ENCODE measurements at places on chromosomes 4 and X. TPM values are rescaled to one million over a fixed set of nuclear protein-coding genes. Genes with fewer than 3 reads are reported as not detected.

Gene RHOH
- total RNA-seq = 3.4 TPM

Gene HELQ
- total RNA-seq = 50.8 TPM

Gene SORBS2
- 875 TPM for total RNA-seq

Gene OTC
- not detected for total RNA-seq

Gene MAOA
- total RNA-seq = 82.1 TPM

Gene FAM47A
- not detected for total RNA-seq

Gene ZNF157
- total RNA-seq = not detected

Gene RIPPLY1
- total RNA-seq = not detected

Gene GABRE
- total RNA-seq = 20.6 TPM

Gene VSIG1
- 0.11 TPM for total RNA-seq

Gene NR3C2
- 13.6 TPM for total RNA-seq

Gene SCML2
- total RNA-seq = 3.6 TPM

Gene PNMA3
- total RNA-seq = 3.9 TPM
